ENCODE measurements at places on chromosomes 5 and 9. TPM values are rescaled to one million over a fixed set of nuclear protein-coding genes. Genes with fewer than 3 reads are reported as not detected.

The NUDCD2 gene
- 15.4 TPM for total RNA-seq

The SLC36A3 gene
- not detected for total RNA-seq

The NUTM2F gene
- not detected for total RNA-seq

The GPR151 gene
- total RNA-seq: not detected

The SLC24A2 gene
- not detected for total RNA-seq

The C5orf22 gene
- total RNA-seq: 18.3 TPM

The MLLT3 gene
- total RNA-seq: 9.4 TPM

The DBH gene
- total RNA-seq: not detected

The SPAAR gene
- total RNA-seq: not detected

The INSL6 gene
- total RNA-seq: not detected

The TAF11L12 gene
- not detected for total RNA-seq

DNA sequence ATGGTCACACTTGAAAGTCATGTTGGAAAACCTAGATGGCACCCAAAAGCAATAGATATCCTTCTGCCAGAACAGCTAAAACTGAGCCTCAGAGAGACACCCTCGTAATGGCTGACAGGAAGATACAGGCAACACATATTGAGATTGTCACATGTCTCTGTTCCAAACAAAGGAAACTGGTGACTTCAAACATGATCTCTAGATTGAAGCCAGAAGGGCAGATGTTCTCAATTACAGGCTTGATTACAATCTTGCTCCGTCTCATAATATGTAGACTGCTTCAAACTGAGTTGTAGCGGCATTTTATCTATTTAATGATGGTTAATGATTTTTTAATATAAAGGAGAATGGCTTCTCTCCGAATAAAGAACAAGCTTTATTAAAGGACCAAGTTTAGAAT, 774.3 kb downstream of the KCTD16 start:
- DNase-seq: no peak

DNA sequence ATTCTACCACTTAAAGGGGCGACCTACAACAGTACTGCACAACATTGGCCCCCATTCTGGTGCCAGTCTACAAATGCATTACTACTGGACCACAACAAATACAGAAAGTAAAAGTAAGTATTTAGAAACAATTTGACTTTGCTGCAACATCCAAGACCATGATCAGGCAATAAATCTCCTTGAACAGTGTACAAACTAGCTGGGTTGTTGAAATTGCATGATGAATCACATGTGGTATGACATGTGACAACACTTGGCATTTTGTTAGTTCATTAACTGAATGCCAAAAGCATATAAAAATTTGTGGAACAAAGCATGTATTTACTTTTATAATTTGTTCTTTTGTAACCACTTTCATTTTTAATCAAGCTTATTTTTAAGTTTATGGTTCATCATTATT, 270.5 kb downstream of the NFIB start:
- no peak for DNase-seq

- DNase-seq: peak; percentile 95
Measured at GRCh38 chr5:125277494-125278154, 531.2 kb upstream of the ZNF608 start.

DNA sequence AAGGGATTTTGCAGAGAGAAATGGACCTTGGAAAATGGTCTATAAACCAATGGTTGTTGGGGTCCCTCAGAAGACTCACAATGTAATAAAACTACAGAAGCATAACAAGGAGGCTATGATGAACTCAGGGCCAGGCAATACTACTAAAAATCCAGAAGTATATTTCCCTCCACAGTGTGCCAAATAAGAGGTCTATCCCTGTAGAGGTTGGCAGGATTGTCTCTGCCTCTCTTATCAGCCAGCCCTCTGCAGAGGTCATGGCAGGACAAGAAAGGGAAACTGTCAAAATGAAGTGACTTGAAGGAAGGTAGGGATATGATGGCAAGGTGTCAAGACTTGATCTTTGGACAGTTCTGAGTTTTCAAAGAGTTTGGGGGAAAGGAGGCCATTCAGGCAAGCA, 115.7 kb upstream of the NR5A1 start:
- no peak for DNase-seq

GRCh38 chr9:130054325-130054786, 650 bp downstream of the GPR107 start:
- peak; percentile 19 for DNase-seq

DNA sequence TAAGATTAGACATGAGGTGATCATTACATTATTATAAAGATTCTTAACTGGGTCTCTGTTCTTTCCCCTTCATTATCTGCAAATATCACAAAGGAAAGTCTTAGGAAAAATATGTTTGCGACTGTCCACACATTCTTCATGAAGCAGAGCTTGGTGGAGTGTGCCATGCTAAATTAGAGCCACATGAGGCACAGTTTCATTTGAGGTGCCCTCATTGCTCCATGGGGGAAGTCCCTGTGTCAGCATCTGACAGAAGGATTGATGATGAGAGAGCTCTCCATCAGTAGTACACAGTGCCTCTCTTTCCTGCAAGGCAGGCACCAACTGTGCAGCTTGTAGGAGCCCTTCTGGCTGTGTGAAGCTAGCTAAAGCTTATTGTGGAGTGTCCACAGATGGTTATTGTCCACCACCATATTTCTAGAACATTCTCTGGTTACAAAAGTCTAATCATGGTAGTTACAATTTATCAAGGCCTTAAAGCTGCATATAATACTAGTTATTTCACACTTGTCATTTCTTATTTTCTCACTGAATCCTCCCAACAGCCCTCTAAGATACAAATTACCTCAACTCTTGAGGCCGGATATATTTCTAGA, 63.9 kb downstream of the C9orf152 start:
- DNase-seq: no peak

- no peak for DNase-seq
Measured at GRCh38 chr9:98362624-98363252, 107.3 kb upstream of the TBC1D2 start.

DNA sequence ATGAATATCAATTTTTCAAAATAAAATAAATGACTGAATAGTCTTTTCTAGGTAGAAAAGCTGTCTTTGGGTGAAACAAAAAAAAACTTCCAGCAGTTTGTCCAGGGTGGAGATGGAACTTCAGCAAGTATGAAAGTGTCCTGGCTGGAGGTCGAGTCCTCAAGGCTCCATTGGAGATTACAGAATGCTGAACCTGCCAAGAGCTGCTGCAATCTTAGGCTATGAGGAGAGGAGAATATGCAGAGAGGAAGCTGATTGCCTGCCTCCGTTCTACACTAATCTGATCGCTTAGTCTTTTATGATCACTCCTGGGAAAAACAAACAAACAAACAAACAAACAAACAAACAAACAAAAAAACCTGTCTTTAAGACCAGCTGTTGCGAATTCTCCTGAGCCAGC, 50.6 kb downstream of the NREP start:
- no peak for DNase-seq

GRCh38 chr5:5605170-5605764, 182.8 kb downstream of the ICE1 start:
- no peak for DNase-seq

- DNase-seq: no peak
Measured at GRCh38 chr9:91040371-91041215, 239.0 kb downstream of the SYK start.

- no peak for DNase-seq
Measured at GRCh38 chr5:67095346-67096171, 101.0 kb downstream of the CD180 start.

- no peak for DNase-seq
Measured at GRCh38 chr9:13915131-13915530, 398.8 kb downstream of the NFIB start.

DNA sequence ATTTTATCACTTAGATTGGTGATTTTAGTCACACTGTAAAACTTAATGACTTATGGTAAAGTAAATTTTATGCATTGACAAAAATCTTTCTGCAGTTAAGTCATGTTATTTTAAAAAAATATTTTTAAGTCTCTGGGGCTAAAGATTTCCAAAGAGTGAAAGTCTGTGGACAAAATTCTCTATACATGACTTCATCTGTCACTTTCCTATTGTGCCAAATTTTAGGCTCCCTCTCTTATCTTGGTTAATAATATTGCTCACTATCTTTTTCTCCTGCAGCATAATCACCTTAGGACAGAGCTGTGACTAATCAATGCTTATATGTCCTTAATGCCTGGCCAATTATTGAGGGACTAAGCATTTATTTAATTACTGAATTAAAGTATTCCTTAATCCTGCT, 15.2 kb downstream of the LURAP1L start:
- no peak for DNase-seq

- no peak for DNase-seq
Measured at GRCh38 chr5:10674096-10674495, 86.9 kb downstream of the DAP start.

- no peak for DNase-seq
Measured at GRCh38 chr5:112534611-112535255, 115.7 kb upstream of the EPB41L4A start.

DNA sequence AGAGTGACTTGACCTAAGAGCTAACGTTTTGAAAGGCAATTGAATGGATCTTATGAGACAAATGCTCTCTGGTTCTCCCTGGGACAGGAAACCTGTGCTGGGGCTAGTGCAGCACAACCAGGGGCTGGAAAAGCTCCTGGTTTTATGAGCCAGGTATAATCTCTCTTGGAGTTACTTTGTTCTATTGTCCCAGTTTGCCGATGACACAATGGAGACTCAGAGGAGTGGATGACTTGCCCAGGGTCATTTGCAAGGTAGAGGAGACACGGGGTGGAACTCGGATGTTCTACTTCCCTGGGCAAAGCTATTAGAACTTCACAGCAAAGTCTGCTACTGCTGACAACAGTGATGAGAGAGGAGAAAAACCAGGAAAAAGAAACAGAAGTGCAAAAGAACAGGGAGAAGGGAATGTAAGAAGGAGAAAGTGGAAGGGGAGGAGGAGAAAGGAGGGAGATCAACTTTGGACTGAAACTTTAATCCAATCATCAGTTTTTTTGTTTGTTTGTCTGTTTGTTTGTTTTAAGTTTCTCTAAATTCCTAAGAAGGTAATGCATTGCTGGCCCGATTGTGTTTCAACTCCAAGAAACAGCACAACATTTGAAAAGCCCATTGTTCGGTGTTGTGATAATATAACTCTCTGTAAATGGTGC, 7.4 kb upstream of the GSN start:
- DNase-seq: no peak

GRCh38 chr5:14801792-14802191, 69.8 kb downstream of the ANKH start:
- DNase-seq: no peak

DNA sequence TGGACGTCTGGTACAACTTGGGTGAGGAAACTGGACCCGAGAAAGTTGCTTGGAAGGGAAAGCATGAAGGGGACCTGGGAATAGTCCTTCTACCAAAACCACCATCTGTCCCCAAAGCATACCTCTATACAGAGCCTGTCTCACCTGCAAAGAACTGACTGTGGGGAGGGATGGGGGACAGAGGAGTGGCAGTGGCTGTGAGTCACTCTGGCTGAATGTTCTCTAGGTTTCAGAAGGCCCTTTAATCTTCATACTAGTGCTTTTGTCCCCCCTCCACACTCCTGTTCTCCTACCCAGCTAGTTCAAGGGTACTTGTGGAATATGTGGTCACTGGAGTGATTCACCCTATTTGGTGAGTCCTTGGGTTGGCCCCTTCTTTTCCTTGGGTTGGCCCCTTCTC, 109.3 kb upstream of the RUSC2 start:
- no peak for DNase-seq

DNA sequence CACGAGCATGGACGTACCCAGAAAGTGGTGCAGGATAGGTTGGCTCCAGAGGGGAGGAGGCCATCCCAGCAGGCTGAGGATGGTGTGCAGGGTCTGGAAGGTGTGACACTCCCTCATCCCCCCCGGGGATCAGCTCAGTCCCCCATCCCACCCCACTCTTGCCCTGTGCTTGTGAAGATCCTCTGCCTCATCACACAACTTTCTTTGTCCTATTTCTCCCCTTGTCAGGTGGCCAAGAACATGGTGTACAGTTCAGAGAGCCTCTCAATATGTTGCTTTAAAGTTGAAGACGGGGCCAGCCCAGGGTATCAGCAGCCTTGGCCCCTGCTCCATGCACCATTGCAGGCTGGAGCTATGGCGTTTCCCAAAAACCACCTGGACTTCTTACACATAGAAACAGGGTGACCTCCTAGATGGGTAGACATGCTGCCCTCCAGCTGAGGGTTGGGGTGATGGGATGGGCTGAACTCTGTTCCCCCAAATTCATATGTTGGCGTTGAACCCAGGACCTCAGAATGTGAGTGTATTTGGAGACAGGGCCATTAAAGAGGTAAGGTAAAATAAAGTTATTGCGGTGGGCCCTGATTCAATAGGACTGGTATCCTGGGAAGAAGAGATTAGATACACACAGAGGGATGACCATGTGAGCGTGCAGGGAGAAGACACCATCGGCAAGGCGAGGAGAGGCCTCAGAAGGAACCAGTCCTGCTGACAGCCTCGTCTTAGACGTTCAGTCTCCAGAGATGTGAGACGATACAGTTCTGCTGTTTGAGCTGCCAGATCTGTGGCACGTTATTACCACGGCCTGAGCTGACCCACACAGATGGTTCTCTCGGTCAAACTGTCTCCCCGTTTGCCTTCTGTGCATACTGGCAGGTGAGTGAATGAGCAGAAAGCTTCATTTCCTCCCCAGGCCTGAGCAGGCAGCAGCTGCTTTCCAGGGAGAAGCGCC, 272.5 kb downstream of the GADD45G start:
- DNase-seq: peak; percentile 22

- no peak for DNase-seq
Measured at GRCh38 chr5:126976520-126977172, 53.7 kb downstream of the MARCHF3 start.

GRCh38 chr5:18305288-18305924, 671.1 kb downstream of the TAF11L14 start:
- DNase-seq: peak; percentile 33

DNA sequence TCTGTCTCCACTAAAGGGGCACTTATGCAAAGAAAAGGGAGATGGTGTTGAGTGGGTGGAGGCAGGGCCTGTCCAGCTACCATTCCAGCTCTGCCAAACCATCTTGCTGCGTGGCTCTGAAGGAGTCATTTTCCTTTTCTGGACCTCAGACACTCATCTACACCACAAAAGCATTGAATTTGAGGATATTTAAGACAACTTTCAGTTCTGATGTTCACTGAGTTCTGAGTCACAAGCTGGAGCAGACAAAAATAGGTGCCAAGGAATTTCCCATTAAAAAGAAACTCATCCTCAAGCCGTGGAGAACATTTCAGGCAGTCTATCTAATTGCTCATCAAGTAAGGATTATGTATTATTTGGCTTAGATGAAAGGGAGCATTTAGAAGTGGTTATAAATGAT, 195.0 kb upstream of the TBC1D2 start:
- DNase-seq: no peak

- DNase-seq: no peak
Measured at GRCh38 chr5:9428272-9428671, 117.6 kb downstream of the SEMA5A start.

- DNase-seq: no peak
Measured at GRCh38 chr9:130940693-130941576, 1.9 kb upstream of the FIBCD1 start.
